ENCODE measurements at places on chromosomes 11 and 22. TPM values are rescaled to one million over a fixed set of nuclear protein-coding genes. Genes with fewer than 3 reads are reported as not detected.

PVALB gene
- total RNA-seq = not detected

TOMT gene
- not detected for total RNA-seq

SLC7A4 gene
- total RNA-seq = not detected

CHRNA10 gene
- 0.71 TPM for total RNA-seq

CALCA gene
- not detected for total RNA-seq

MEI1 gene
- 0.08 TPM for total RNA-seq

PATE4 gene
- not detected for total RNA-seq

SLC22A6 gene
- not detected for total RNA-seq

TEAD1 gene
- 123 TPM for total RNA-seq

UQCR10 gene
- total RNA-seq = 218 TPM

MS4A4A gene
- not detected for total RNA-seq

SCGB1A1 gene
- not detected for total RNA-seq

C11orf91 gene
- total RNA-seq = not detected

VSIG2 gene
- not detected for total RNA-seq

SEPTIN3 gene
- not detected for total RNA-seq

OR2AG2 gene
- not detected for total RNA-seq

PLA2G6 gene
- total RNA-seq = 2.5 TPM

TIGD3 gene
- total RNA-seq = 0.25 TPM

OR51I1 gene
- not detected for total RNA-seq

P2RY6 gene
- not detected for total RNA-seq

C11orf54 gene
- 12.8 TPM for total RNA-seq

ADAMTS15 gene
- 1.2 TPM for total RNA-seq

CYTH4 gene
- total RNA-seq = not detected

OR52N2 gene
- total RNA-seq = not detected

CALCB gene
- not detected for total RNA-seq

MUC5B gene
- not detected for total RNA-seq

TTC28 gene
- 9.7 TPM for total RNA-seq

RAB39A gene
- total RNA-seq = not detected

OR51E2 gene
- 0.21 TPM for total RNA-seq

CHST1 gene
- total RNA-seq = not detected

C11orf97 gene
- total RNA-seq = not detected

LRRC56 gene
- not detected for total RNA-seq

ARHGEF17 gene
- 8.3 TPM for total RNA-seq

All from SJSA1 (cell line).